ENCODE measurements at places on chromosomes 3 and 15. TPM values are rescaled to one million over a fixed set of nuclear protein-coding genes. Genes with fewer than 3 reads are reported as not detected.

Gene EAF2
- polyA plus RNA-seq: 0.40 TPM

Gene CNTN4
- not detected for polyA plus RNA-seq

Gene GFM1
- 25.6 TPM for polyA plus RNA-seq

Gene RBP2
- not detected for polyA plus RNA-seq

Gene CCDC51
- polyA plus RNA-seq: 11.6 TPM

Gene SEMA3G
- not detected for polyA plus RNA-seq

Gene PRRT3
- polyA plus RNA-seq: 1.9 TPM

Gene RHCG
- polyA plus RNA-seq: not detected

Gene SH3GL3
- not detected for polyA plus RNA-seq

Gene CSPG4
- polyA plus RNA-seq: 9.5 TPM

Gene STX19
- not detected for polyA plus RNA-seq

Gene DNAJA4
- polyA plus RNA-seq: 4.1 TPM

Gene RYK
- polyA plus RNA-seq: 60.9 TPM

Gene ARIH1
- polyA plus RNA-seq: 60.6 TPM

Gene PATL2
- 0.12 TPM for polyA plus RNA-seq

Gene RARRES1
- 4.5 TPM for polyA plus RNA-seq

Gene CX3CR1
- 0.45 TPM for polyA plus RNA-seq

Gene COL6A5
- not detected for polyA plus RNA-seq

Gene CPEB1
- 4.1 TPM for polyA plus RNA-seq

Gene PLSCR5
- not detected for polyA plus RNA-seq

Gene PRR23B
- not detected for polyA plus RNA-seq

Gene POTEB3
- polyA plus RNA-seq: not detected

Gene SLC6A1
- not detected for polyA plus RNA-seq

Gene KNG1
- not detected for polyA plus RNA-seq

Gene NR2F2
- polyA plus RNA-seq: 47.0 TPM

Gene TRH
- not detected for polyA plus RNA-seq

Gene POLQ
- polyA plus RNA-seq: 1.0 TPM

Gene ZBED2
- not detected for polyA plus RNA-seq

Data from BJ (cell line).